ENCODE measurements at places on chromosomes 12 and 14.

- DNase-seq: no peak
Measured at GRCh38 chr12:89350260-89350629, 2.1 kb downstream of the DUSP6 start.

DNA sequence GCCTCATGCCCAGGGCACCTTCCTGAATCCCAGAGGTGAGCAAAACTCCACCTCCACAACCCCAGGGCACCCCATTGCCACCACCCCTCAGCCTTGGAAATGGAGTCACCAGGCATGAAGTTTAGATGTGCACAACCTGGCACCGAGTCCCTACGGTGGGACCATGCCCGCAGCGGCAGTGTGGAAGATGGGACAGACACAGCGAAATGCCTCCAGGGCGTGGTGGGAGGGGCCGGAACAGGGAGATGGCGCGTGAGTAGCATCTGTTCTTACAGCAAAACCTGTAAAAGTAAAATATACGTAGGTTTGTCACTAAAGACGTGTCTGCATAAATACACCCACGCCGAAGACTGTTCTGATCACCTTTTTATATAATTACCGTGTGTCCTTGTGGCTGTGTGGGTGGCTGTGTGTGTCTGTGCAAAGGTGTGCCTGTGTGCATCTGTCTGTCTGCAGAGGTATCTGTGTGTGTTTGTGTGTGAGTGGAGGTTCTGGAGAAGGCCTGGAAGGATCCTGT, 17.4 kb upstream of the DEGS2 start:
- DNase-seq: no peak

DNA sequence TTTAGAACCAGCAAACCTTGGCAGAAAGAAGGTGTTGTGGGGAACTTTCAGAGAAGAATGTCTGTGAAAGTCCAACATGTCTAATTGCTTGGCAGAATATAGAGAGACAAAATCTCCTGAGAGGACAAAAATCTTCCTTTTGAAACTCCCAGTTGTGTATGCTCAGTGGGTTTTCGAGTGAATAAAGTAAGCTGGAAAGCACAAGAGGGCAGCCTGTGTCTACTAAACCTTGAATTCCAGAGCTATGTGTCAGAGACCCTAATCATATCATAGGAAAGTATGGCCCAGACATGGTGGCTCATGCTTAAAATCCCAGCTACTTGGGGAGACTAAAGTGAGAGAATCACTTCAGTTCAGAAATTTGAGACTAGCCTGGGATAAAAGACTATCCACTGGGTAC, 661.2 kb downstream of the SLC16A7 start:
- DNase-seq: no peak

GRCh38 chr12:71947645-71948105, 9.0 kb downstream of the TPH2 start:
- no peak for DNase-seq

GRCh38 chr12:53231671-53231920, 413 bp downstream of the RARG start:
- no peak for DNase-seq

Measured in HL-60 (cell line).